ENCODE measurements at places on chromosomes 5 and 9.

DNA sequence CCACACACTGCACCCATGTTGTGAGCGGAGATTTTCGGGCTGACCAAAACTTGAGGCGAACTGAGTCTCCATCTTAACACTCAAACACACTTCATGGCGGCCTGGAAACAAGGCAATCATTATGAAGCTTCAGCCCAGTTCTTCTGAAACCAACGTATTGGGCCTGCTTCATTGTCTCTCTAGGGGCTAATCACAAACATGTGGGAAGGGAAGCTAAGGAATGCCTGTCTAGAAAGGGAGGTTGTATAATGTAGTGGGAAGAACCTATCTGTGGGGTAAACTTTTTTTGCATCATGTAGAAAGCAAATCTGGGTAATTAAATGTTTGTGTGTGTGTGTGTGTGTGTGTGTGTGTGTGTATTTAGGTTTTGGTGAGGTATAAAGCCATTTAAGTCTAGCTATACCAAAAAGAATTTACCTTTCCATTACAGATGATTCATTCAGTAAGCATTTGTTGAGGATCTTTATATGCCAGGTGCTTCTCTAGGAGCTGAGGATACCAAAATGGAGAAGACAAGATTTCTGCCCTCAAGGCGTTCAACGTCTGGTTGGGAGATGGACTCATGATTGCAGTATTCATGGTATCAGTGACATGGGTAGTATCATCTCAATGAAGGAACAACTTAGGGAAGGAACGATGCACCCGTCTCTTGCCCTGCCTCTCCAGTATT lies 29.4 kb downstream of the SLC1A3 start:
- no peak for DNase-seq

DNA sequence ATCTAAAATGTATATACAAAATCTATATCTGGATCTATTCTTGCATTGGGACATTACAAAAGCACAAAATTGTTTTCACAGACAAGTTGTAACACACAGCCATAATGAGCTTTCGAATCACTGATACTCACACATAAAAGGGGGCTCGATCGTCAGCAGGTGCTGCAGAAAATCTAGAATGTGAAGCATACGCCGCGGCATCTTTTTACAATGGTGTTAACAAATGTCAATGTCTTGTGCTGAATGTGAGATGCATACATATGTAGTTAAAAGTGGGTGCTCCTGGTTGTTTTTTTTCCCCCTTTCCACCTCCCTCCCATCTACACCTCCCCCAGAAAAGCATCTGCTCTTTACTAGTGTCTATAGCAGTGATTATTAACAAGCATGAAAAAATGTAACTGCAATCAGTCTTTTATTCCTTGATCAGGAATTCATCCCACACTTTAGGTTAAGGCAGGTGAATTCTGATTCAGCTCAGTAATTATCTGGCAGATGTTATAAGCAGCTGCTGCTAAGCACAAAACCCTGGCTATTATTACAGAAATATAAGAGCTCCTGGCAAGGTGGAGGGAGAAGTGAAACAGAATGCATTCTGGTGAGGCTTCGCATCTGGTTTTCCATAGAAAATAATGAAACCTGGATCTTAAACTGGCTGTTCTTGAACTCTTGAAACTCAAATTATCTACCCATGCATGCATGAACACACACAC lies 114.1 kb downstream of the MPDZ start:
- no peak for DNase-seq

DNA sequence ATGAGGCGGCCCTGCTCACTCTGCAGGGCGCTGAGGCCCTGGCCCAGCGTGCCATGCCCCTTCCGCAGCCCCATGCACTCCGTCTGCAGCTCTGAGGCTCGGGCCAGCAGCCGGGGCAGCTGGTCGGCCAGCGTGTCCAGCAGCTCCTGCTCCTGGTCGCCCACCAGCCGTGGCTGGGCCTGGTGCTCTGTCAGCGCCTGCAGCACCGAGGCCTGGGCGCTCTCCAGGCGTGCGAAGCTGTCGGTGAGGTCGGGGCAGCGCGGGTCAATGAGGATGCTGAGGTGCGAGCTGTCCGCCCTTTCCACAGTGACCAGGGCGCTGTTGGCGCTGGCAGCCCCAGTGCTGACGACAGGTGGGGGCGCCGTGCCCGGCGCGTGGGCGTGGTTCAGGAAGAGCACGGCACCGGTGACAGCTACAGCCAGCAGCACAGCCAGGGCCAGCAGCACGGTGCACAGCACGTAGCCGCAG lies 9.4 kb downstream of the FIBCD1 start:
- DNase-seq, result no peak

- no peak for DNase-seq
These were observed 905 bp upstream of the HRH2 start for GRCh38 chr5:175656966-175657365.

- DNase-seq, result no peak
These were observed 13.7 kb upstream of the STOM start for GRCh38 chr9:121383715-121384114.

- DNase-seq, result no peak
These were observed 69.9 kb downstream of the HSPA4 start for GRCh38 chr5:133121611-133122150.

DNA sequence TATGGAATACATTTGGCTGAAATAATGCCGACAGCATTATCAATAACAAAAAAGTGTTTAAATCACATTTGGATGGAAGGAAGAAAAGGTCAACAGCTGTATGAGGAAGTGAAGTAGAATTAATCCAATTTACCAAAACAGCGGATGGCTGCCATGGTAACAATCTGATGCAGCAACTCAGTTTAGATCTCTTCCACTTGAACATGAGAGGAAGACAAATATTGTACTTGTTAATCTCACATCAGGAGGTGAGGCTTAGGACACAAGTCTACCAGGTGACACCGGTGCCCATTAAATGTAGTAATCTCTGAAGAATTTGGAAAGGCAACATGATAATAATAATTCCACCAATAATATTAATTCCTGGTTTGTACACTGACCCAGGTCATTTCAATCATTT lies 2.4 kb downstream of the RASEF start:
- DNase-seq, result no peak

- DNase-seq, result no peak
These were observed 64.3 kb downstream of the KCNT1 start for GRCh38 chr9:135766251-135766650.

DNA sequence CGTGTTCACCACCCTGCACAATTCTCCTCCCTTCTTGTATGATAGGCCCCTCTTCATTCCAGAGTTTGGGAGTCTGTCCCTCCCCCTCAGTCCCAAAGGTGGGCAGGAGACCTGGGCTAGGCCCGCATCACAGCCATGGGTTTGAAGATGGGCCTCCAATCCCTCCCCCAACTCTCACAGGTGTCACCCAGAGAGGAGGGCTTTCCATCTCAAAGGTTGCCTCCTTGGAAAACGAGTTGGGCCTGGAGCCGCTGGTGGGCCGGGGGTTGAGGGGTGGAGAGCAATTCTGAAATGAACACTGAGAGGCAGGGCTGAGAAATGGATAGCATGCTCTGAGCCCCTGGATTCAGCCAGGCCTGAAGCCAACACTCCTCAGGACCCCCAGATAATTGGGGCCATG lies 6.2 kb downstream of the ADAMTS2 start:
- no peak for DNase-seq

DNA sequence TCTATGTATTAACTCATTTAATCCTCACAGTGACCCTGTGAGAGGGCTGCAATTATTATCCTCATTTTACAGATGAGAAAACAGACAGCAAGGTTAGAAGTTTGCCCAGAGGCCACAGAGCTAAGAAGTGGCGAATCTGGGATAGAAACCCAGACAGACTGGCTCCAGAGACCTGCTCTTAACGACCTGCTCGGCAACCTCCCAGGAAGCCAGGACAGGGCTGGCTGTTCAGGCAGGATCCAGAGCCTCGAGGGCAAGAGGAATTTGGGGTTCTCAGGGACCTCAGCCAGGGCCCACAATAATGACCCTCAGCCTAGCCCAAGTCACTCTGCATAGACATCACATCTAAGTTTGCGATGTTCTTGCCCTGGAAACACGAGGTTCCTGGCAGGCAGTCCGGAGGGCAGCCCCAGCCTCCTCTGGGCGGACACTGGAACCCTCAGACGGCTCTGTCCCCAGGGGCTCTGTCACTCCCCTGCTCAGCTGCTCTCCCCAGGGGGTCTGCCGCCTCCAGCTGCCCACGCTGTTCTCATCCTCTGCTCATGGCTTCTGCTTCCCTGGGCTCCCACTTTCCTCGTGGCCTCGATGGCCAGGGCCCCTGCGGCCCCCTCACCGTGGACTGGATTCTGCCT lies 138.5 kb upstream of the ERCC6L2 start:
- no peak for DNase-seq

DNA sequence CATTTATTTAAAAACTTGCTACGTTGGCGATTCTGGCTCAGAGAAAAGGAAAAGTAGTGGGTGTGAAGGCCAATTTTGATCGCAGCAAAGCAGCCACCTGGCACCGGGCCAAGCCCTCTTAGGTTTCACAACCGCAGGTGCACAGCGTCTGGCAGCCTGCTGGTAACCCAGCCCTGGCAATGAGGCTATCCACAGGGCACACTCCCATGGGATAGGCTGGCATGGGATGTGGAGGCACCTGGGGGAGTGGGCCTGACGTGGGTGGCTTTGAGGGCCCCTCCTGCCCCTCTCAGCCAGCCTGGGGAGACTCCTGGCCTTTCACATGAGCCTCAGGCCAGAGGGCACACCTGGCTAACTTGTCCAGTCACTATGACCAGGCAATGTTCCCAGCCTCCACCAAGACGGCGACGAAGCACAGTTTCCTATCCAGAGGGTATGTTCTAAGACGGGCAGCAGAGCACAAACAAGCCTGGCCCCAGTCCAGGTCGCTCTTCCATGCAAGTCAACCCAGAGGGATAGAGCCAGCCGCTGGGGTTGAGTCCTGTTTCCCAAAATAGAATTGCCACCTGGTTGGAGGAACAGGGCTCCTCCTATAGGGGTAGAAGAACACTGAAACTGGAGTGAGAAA lies 19.0 kb downstream of the CMBL start:
- DNase-seq, result peak; percentile 99

- no peak for DNase-seq
These were observed 27.3 kb upstream of the TRIM14 start for GRCh38 chr9:98146101-98146991.

DNA sequence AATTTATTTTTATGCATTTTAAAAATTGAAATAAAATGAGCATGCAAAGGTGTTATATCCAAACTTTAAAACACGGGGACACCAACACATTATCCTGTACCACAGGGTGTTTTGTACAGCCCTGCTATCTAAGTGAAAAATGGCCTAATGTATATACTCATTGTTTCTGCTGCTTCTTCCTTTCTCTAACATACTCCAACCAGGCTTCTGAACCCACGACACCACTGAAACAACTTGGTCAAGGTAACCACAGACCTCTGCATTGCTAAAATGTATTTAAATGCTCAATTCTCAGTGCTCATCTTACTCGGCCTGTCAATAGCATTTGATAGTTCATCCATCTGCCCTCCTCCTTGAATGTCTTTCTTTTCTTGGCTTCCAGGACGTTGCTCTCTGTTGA lies 48.3 kb downstream of the DENND1A start:
- DNase-seq, result no peak

GRCh38 chr9:134972140-134972539 lies 54.4 kb upstream of the FCN1 start:
- no peak for DNase-seq

GRCh38 chr5:68182094-68182493 lies 33.5 kb upstream of the PIK3R1 start:
- DNase-seq, result no peak

GRCh38 chr5:135881244-135881643 lies 14.4 kb downstream of the IL9 start:
- DNase-seq, result peak; percentile 11

DNA sequence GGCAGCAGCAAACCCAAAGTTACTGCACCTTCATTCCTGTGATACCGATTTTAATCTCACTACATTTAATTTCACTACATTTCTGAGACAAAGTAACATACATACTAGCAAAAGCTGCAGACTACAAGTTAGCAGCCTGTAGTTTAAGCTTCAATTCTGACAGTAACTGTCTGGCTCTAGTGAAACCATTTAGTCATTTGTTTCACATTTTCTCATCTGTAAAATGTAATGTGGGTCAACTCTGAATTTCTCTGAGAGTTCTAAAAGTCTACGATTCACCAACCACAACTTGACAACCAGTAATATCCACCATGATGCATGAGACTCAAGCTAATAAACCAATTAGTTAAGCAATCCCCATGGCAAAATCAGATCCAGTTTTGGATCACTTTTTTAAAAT lies 408.9 kb downstream of the PDE4D start:
- DNase-seq, result no peak

DNA sequence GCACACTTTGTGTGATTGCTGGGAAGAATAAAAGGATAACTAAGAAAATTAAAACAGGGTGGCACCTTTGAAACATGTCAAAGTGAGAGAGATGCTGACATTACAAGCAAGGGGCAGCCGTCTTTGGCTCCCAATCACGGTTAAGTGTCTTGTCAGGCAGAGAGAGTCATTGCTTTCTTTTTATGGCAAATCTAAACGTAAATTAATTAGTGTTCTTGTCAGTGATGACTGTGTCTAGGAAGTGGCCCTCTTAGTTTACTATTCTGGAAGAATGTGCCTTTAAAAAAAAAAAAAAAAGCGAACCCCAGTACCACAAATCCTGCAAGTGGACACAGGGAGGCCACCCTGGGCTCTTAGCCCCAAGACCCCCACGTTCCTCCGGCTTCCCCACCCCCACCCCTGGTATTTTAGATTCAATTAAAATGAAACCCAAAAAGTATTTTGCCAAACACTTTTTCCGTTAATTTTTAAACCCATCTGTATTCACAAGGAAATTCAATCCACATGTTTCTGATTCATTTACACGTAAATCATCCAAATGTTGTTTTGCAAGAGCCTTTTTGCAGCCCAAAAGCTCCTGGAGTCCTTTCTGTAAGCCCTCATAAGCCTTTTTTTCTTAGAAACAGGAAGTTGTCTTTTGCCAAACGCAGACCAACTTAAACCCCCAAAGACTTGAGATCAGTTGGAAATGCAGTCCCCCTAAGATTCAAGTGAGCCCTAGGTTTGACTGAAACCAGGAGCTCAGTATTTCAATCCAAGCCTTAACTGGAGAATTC lies 399.3 kb downstream of the EBF1 start:
- no peak for DNase-seq

- no peak for DNase-seq
These were observed 548.5 kb downstream of the DTWD2 start for GRCh38 chr5:118439831-118440230.

DNA sequence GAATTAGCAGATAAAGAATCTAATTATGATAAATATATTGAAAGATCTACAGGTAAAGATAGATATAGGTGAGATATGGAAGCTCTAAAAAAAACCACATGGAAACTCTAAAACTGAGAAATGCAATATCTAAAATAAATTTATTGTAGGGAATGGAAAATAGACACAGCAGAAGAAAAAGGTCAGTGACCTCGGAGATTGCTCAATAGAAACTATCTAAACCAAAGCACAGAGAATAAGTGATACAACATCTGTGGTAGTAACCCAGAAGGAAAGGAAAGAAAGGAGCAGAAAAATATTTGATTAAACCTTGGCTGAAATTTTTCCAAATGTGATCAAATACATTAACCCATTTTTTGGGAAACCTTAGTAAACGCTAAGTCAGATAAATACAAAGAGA lies 43.1 kb upstream of the GLIPR2 start:
- DNase-seq, result no peak

GRCh38 chr9:11194246-11194645 lies 581.4 kb upstream of the PTPRD start:
- peak; percentile 93 for DNase-seq

Measured in NCI-H446 (cell line).